ENCODE measurements at places on chromosomes 16 and 17.

- no peak for DNase-seq
These were observed at the start of gene CD300LD for GRCh38 chr17:74592087-74592990. CD300LD (minus strand) TSS chr17:74592283; CDS start chr17:74592202, 81 bp downstream.

DNA sequence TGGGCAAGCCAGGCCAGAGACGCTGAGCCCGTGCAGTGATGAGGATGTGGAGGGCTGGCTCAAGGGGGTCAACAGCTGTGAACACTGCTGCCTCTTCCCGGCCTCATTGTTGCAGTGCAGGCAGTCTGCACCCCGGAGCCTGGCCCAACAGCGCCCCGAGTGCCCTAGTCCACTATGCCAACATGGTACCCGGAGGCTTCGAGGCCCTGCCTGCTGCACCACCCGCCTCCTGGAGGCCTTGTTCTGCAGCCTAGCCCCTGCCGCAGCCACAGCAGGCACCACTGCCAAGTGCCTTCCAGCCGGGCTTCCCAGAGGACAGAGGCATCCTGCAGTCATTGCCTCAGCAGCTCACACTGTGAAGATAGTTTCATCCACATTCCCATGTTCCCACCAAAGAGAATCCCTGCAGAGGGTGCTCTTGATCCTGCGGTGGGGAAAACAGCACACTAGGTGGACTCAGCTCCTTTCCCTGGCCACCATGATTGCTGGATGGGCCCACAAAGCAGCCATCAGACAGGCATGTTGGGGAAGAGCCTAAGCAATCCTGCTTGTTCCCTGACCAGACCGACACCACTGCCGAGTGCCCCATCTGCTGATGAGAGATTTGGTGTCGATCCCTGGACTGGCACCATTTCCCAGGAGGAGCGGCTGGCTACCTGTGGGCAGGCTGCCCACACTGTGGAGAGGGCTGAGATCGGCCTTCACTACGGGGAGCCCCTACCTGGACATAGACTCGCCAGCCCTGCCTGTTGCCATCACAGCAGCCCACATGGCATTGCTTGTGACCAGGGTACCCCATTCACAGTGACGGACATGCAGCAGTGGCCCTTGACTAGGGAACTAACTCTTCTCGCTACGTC is 44.9 kb downstream of the USP22 start:
- no peak for DNase-seq

- DNase-seq = no peak
These were observed 16.8 kb downstream of the G6PC3 start for GRCh38 chr17:44087319-44087718.

DNA sequence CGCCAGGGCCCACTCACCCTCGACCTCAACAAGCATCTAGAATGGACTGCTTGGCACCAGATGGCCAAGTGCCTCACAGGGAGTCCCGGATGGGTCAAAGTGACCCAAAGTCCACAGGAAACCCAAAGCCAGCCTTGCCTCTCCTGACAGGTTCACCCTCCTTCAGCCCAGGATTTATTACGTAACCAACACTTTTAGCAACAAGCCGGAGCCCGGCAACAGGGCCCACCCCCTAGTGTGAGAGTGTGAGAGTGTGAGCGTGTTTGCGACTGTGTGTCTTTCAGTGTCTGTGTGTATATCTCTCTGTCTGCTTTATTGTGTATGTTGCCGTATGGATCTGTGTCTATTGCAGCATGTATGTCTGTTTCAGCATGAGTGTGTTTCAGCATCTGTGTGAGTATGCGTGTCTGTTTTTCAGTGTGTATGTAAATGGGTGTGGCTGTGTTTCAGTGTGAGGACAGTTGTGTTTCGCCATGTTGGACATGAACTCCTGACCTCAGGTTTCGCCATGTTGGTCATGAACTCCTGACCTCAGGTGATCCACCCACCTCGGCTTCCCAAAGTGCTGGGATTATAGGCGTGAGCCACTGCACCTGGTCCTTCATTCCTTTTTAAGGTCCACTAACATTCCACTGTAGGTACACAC is 13.7 kb upstream of the PEMT start:
- DNase-seq = no peak

GRCh38 chr16:54375071-54375470 is 88.5 kb upstream of the IRX3 start:
- no peak for DNase-seq

GRCh38 chr16:59859676-59860402 is 1125.7 kb upstream of the GOT2 start:
- no peak for DNase-seq

DNA sequence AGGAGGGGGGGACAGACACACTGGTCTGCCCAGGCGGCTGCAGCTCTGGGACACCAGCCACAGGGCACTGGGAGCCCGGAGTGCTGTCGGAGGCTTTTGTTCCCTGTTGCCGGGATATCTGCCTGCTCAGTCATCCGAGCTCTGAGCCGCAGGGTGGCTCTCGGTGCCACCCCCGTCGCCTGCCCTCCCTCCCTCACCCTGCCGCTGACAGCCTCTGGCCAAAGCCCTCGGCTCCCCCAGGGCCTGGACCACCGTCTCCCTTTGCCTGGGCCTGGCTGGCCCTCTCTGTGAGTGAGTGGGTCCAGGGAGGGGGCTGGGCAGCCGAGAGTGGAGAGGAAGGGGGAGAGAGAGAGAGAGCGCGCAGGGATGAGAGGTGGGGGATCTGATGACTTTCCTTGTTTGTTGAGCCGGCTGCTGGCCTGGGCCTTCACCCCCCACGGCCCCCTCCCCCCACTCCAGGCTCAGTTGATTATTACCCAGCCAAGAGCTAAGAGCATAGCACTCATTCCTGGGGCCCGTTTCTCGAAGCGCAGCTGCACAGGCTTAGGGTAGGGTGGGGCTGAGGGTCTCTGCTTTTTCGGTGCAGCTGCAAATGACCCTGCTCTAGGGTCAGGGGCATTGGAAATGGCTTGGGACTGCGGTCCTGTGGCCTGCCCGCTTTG is 2.7 kb downstream of the FOXJ1 start:
- no peak for DNase-seq

- no peak for DNase-seq
These were observed 11.2 kb downstream of the SULT1A2 start for GRCh38 chr16:28585674-28586073.

- DNase-seq = no peak
These were observed 134.9 kb upstream of the CDH5 start for GRCh38 chr16:66231452-66232160.

DNA sequence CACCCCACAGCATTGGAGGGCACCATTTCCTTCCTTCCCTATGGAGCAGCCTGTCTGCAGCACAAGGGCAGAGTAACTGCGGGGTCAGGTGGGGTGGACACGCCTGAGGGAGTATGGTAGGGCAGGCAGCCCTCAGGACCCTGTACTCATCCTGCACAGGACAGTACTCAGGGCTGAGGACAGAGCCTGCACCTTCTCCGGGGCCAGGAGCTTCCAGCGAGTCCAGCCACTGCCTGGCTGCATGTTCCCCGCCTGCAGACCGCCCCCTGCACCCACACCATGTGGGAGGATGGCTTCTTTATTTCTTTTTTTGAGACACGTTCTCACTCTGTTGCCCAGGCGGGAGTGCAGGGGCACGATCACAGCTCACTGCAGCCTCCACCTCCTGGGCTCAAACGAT is 47.6 kb upstream of the CDC42EP4 start:
- DNase-seq = no peak

GRCh38 chr17:33668516-33668915 is 375.4 kb upstream of the ASIC2 start:
- DNase-seq = no peak

DNA sequence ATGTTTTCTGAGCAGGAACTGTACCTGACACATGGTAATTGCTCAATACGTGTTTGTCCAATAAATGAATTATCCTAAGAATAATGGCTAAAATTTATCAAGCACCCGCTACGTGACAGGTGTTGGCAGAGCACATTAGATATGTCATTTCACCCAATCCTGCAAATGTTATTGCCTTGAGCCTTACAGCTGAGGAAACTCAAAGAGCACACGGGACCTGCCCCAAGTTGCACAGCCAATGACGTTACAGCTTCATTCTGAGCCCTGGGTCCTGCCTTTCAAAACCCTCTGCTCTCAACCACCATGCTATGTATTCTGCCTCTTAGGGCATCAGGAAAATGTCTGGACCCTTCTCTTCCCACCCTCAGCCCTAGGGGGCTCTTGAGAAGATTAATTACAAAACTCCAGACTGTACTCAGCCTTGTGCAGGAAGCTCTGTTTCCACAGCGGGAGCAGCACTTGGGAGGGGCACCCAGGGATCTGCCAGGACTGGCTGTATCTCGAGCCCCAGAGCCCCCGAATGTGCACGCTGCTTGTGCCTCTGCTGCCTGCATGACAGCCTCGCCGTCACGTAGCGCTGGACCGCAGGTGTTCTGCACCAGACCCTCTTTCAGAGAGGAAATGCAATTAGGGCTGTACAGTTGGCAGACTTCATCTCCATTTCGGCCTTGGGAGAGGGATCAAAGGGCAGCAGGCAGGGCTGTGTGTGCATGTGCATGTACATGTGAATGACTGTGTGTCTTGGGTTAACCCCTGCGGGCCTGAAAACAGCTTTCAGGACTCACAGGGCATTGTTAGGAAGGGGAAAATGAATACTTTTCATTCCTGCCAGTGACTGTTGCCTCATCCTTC is 71.6 kb downstream of the GPR139 start:
- no peak for DNase-seq

DNA sequence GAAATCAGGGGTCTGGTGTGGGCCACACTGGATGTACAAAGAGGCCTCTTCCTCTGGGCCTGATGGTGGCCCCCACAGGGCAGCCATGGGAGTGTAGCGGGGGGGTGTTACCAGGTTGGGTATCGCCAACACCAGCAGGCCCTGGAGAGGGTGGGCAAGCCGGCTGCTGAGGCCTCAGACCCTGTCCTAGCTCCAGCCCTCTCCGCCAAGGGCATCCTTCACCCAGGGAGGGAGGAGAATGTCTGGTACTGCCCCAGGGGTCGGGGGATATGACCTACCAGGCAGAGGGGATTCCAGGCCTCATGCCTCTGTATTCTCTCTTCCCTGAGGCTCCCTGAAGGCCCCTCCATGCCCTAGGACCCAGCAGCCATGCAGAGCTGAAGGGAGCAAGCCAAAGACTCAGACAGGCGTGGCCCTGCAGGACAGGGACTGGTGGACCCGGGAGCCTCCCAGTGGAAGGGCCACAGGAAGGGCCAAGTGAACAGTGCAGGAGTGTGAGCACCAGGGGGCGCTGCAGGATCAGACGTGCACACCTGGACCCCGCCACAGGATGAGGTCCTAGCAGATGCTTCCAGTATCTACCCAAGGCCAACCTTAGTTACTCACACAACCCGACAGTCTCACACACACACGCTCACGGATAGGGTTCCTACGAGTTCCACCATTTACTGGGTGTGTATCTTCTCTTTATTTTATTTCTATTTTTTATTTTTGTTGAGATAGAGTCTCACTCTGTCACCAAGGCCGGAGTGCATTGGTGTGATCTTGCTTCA is 10.9 kb upstream of the CES4A start:
- peak; percentile 37 for DNase-seq

DNA sequence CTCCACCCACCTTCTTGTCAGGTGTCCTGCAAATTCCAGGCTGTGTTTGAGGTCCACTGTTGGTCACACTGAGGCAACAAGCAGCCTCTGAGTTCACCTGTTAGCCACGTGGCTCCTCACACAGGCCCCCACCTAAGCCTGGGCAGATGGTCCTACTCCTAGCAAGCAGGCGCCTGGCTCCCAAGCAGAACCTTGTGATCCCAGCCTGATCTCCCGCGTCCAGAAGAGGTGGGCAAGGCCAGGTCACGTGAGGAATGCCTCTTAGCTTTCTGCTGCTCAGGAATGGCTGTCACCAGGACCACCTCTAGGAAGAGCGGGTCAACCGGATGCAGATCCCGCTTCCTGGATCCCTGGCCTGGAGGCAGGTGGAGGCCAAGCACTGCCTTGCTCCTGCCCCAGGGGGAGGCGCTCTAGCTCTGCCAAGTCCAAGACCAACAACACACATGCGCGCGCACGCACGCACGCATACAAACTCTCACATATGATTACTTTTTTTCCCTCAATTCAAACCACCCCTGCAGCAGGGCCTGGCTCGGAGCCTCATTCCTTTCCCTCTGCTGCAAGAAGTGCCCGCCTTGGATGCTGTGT is 9.5 kb downstream of the CYB561 start:
- no peak for DNase-seq

DNA sequence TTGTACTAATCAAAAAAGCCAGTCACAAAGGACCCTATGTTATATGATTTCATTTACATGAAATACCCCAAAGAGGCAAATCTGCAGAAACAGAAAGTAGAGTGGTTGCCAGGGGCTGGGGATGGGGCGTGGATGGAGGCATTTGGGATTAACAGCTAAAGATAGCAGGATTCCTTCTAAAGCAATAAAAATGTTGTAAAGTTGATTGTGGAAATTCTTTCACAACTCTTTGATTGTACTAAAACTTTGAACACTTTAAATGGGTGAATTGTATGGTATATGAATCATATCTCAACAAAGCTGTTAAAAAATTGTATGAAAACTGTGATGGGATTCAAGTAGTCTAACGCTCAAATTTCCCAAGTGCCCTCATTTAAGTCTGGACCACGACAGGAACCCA is 630.8 kb downstream of the MAF start:
- DNase-seq = no peak

DNA sequence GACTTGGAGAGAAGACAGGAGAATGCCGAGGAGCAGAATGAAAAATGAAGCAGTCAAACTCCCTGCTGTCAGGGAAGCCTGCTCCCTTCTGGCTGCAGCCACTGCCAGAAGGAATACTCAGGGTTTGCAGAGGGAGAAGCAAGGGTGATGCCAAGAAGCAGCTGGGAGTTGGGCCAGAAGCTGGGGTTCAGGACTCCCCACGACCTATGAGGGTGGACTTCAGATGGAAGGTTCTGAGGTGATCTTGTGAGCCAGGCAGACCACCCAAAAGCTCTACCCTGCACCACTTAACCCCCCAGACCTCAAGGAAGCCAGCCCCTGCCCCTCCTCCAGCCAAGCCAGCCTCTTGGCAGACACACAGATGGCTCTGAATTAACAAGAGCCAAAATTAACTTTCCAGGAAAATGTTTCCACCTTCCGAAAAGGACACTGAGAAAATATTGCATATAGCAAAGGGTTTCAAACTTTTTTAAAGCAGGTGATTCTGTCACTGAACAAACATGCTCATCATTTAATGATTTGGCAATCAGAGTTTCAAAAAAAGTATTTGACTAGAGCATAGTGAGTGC is 126.0 kb upstream of the ERCC4 start:
- no peak for DNase-seq

DNA sequence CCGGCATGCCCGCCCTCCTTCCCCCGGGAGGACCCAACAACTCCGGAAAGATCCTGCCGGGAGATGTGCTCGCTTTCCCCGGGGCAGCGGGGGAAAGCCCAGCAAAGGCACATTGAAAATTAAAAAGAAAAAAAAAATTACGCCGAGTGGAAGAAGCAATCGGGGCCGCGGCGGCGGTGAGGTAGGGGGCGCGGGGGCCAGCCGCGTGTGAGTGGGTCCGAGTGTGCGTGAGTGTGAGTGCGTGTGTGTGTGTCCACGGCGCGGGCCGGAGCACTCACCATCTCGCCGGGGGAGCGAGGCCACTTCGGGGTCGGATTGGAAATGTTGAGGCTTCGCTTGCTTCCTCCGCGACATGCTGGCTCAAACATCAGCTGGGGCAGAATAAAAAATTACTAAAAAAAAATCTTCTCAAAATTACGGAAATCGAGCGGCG is at the start of gene SALL1:
TSS of gene SALL1 (minus strand) at position 383 of the 433 bp plus-strand sequence. CDS start at position 354, 29 bp downstream.
- no peak for DNase-seq
